ENCODE measurements at places on chromosomes 1 and 21.

GRCh38 chr1:118183586-118183985 is 1.4 kb downstream of the SPAG17 start:
- DNase-seq, result no peak

DNA sequence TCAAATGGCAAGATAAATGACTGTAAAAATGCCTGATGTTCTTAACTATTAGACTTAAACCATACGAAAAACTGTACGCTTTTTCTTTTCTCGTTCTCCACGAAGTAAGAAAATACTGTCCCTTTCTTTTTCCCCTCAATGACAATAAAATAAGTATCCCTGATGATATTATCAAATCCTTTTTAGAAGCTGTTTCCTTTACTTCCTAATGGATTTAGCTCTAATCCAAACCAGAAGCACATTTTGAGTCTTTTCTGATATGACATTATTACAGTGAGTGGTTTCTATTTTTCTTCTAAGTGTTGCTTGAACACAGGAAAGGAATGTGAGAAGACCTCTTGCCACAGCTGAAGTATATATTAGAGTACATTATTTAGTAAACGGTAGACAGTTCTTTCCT is 32.4 kb downstream of the DNM3 start:
- DNase-seq, result no peak

DNA sequence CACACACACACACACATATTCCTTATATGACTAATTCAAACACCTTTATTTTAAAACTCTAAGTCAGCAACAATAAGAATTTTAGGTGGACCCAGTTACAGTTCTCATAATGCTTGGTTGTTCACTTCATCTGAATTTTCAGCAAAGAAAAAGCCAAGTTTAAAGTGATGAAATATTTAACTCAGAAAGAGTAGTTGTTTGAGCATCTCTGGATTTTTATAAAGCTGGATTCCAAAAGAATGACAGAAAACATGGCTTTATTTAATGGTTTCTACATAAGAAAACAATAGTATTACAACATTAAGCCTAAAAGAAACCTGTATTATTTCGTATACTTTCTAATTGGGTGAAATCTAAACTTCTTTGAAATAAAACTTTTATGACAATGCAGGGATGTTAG is 54.2 kb upstream of the ADAMTS5 start:
- no peak for DNase-seq

DNA sequence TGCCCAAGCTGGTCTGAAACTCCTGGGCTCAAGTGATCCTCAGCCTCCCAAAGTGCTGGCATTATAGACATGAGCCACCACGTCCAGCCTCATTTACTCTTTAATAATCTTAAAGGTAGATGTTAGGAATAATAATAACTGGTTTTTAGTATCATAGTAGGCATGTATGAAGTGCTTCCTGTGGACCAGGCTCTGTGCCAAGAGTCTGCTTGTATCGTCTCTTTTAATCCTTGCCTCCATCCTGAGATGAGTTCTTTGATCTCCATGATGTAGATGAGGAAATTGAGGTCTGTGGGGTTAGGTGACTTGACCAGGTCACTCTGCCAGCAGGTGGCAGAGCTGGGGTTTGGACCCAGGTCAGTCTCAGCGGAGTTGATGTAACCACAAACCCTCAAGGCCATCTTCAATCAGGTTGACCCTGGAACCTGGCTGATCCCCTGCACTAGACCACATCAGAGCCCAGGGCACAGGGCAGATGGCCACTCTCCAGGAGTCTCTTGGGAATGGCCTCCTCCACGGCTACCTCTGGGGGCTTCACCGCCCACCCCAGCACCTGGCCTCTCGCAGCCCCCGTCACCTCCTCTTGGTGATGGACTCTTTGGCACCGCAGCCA is 11.3 kb downstream of the EFHD2 start:
- DNase-seq, result no peak

- DNase-seq, result no peak
Observed at GRCh38 chr1:12171206-12172041, 4.6 kb downstream of the TNFRSF1B start.

DNA sequence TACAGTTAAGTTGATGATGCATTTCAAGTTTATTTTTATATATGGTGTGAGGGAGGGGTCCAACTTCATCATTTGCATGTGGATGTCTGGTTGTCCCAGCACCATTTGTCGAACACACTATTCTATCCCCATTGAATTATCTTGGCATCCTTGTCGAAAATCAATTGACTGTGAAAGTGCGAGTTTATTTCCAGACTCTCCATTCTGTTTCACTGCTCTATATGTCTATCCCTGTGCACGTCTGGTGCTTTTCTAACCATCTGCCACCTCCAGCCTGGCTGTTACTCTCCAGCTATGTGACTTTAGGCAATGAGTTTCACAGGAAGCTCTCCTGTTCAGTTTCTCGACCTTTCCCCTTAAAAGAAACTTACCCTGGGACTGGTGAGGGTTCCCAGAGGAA is 137.1 kb upstream of the KLHDC7A start:
- no peak for DNase-seq

DNA sequence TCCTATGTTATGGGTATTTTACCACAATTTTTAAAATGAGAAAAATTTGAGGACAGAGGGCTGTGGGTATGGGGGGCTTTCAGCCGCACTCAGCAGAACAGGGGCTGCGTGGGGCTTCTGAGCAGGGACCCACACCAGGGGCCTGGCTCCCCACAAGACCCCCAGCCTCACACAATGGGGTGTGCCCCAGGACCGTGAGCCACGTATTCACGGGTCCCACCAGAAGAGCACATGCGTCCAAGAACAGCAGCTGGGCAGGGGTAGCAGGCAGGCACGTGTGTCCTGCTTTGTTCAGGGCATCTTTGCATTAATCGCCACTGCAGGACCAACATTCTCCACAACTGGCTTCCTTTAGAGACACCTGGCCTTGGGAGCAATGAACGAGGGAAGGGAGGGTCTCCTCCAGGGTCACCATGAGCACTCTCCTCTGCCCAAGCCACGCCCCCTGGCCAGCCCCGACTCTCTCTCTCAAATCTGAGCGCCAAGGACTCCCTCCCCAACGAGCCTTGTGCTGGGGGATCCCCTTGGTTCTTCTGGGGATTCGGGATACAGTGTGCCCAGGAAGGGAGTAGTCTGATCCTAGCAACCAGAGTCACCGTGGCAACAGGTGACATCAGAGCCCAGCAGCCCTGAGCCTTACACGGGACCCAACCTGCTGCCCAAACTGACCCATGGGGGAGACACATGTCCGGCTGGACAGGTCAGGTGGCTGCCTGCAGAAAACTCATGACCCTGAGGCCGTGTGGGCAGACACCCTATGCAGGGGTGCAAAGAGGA is 7.4 kb upstream of the ARF1 start:
- no peak for DNase-seq

GRCh38 chr1:184283999-184284398 is 102.8 kb upstream of the C1orf21 start:
- DNase-seq, result peak; percentile 16

DNA sequence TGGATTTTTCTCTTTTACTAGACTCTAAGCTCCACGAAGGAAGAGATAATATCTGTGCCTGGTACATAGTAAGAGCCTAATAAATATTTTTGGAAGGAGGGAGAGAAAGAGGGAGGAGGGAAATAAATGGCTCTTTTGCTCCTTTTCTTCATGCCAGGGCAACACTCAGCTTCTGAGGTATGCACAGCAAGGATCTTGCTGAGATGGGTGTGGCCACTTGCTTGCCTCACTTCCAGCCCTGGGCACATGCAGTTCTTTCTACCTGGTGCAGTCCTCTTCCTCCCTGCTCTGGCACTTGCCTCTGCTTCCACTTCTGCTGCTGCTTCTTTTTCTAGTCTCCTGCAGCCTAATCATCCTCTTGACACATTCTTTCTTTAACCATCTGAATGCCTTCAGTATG is 148.1 kb downstream of the FGGY start:
- DNase-seq, result peak; percentile 41

DNA sequence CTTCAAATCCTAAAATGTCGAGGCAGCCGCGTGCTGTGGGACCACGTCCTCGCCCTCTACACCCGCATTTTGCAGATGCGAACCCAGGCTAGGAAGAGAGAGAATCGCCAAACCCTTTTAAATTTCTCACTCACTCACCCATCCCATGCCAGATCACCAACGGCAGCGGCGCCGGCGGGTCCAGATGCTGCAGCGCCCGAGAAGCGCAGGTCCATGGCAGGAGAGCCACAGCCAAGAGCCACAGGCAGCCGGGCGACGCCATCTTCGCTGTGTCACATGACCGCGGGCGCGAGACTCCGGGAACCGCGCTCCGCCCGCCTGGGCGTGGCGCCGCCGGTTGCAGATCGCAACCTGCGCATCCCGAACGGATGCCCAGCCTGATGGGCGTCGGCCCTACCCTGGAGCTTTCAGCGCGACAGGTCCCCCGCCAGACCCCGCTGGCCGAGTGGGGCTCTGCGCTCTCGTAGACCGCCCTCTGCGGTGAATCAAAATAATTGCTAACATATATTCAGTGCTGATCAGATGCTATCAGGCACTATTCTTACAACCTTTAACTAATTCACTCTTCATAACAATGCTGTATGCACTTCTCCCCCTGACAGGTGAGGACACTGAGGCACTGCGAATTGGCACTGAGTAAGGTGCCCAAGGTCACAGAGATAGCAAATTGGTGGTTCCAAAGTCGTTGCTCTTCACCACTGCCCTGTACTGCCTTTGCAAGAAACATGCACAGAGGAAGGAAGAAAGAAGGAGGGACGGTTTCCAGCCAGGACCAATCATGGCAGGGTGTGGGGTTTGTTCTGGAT is at the start of gene PPT1:
TSS of gene PPT1 (minus strand) at position 276 of the 806 bp plus-strand sequence. CDS start at position 262, 14 bp downstream.
- DNase-seq, result peak; percentile 22

GRCh38 chr1:160544647-160545046 is 21.6 kb upstream of the SLAMF6 start:
- no peak for DNase-seq

DNA sequence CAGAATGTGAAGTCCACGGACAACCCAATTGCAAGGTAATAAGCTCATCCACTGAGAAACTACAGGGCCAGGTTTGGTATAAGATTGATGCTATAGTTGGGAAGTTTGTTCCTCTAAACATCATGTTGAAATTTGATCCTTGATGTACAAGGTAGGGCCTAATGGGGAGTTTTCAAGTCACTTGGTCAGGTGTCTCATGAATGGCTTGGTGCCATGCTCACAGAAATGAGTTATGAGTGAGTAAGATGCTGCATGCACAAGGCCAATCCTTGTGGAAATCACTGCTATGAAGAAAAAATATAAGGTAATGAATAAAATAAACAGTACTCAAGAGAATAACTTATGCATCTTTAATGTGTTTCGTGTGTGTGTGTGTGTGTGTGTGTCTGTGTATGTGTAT is 1891.2 kb downstream of the NCAM2 start:
- DNase-seq, result no peak

GRCh38 chr21:41160036-41160435 is 7.9 kb upstream of the BACE2 start:
- no peak for DNase-seq

DNA sequence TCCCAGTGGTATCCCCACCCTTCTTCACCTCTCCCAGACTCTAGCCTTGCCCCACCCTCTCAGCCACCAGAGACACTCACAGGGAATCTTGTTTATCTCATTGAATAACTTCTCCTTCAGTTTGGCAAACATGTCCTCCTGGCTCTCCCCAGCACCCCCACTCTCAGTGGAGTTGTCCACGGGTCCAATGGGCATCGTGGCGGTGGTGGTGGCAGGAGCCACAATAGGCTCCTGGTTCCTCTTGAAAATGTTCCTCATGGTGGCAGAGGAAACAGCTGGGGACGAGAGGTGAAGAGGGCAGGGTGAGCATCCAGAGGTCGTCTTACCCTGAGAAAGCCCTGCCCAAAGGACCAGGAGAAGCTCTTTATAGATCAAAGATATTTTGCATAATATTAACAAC is 104.7 kb downstream of the SYT2 start:
- no peak for DNase-seq

GRCh38 chr1:119068427-119068826 is 72.0 kb downstream of the WARS2 start:
- no peak for DNase-seq

DNA sequence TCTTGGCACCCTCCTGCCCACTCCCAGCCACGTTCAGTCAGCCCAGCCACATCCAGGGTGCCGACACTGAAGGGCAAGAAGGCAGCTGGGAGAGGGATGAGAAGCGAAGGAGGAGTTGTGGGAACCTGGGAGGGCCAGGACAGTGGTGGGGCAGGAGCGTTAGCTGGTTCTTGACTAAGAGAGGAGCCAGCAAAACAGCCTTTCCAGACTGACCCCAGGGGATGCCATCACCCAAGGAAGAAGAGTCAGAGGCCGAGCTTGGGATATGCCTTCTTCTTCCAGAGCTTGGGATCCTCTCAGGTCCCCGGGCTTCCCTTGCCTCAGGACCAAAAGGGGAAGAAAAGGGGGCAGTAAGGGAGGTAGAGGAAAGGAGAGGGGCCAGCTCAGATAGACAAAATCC is 7.2 kb downstream of the INKA2 start:
- DNase-seq, result no peak

DNA sequence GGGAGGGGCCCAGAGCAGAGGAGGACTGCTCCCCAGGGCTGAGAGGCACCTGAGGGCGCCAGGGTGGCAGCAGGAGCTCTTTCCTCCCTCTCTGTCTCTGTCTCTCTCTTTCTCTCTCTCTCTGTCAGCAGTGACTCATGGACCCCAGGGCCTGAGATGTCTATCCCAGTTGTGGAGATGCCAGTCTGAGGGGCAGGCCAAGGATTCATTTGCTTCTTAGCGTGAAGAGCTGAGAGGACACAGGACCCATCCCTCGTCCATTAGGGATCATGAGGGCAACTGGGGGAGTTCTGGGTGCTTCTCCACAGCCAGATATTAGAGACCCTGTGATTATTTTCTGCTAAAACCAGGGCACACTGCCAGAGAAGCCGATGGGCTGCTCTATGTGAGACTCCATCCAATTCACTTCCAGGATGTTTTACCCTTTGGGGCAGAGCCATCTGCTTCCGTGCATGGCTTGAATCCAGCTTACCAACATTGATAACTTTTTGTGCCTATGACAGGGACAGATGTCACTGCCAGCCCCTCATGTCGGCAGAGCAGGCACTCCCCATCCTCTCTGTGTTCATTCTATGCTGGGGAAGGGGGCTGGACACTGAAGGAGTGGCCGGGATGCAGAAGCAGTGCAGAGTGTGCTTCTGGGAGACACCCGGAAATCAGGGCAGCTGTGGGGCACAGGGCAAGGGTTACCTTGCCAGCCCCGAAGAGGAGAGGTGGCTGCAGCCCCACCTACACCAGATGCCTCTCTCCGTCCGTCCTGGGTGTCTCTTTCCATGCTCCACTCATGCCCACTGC is 4.1 kb upstream of the PCBP3 start:
- no peak for DNase-seq

Data from fibroblast of the conjunctiva (primary cell).